Activated CD4-positive, alpha-beta memory T cell treated with anti-CD3 and anti-CD28 coated beads for 36 hours (primary cell): ENCODE measurements at places on chromosomes 5 and 9. TPM values are rescaled to one million over a fixed set of nuclear protein-coding genes. Genes with fewer than 3 reads are reported as not detected.

DNA sequence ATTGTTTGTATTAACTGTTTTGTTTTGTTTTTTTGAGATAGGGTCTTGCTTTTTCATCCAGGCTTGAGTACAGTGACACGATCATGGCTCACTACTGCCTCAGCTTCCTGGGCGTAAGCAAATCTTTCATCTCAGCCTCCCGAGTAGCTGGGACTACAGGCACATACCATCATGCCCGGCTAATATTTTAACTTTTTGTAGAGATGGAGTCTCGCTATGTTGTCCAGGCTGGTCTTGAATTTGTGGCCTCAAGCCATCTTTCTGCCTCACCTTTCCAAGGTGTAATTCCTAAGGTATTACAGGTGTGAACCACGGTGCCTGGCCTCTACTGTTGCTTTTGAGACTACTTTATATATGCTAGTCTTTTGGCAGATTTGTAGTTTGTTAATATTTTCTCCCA lies 8.4 kb downstream of the RCL1 start:
- DNase-seq, result no peak
- H3K27me3 ChIP-seq, result no peaks in the 10 kb centered on the region
- H3K27ac ChIP-seq, result no peak overlapping the region
- H3K36me3 ChIP-seq, result peaks cover 18% of the 10 kb centered on the region
- H3K4me3 ChIP-seq, result no peak overlapping the region

GRCh38 chr9:2681981-2682380 lies 35.3 kb upstream of the KCNV2 start:
- H3K4me3 ChIP-seq, result no peak overlapping the region
- no peaks in the 10 kb centered on the region for H3K4me1 ChIP-seq
- no peak for DNase-seq
- H3K27me3 ChIP-seq, result peaks cover 3% of the 10 kb centered on the region

DNA sequence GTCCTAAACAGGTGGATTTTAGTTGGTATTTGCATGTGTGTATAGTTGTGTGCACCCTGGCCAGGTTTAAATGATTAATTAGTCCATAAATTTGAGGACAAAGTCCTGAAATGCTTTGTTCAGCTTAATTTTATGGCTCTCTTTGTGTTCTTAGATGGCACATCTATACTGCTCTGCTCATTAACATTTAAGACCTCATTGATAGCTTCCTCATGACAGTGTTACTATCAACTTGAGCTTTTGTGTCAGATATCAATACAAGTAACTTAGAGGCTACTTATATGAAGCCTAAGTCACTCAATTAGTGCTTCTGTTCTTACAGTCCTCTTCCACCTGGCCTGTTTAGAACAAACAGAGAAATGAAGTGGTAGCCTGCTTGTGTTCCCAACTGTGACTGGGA lies 240.9 kb downstream of the TRPM3 start:
- no peak for DNase-seq
- H3K27ac ChIP-seq, result no peak overlapping the region

- peaks cover 44% of the 10 kb centered on the region for H3K36me3 ChIP-seq
- no peak overlapping the region for H3K4me3 ChIP-seq
- no peak overlapping the region for H3K27ac ChIP-seq
- peaks cover 47% of the 10 kb centered on the region for H3K4me1 ChIP-seq
- DNase-seq, result no peak
Measured at GRCh38 chr9:70263421-70263820, 4.6 kb downstream of the SMC5 start.

GRCh38 chr5:68122439-68123328 lies 92.9 kb upstream of the PIK3R1 start:
- no peak for DNase-seq
- H3K36me3 ChIP-seq, result no peaks in the 10 kb centered on the region
- peaks cover 20% of the 10 kb centered on the region for H3K4me1 ChIP-seq
- peaks cover 2% of the 10 kb centered on the region for H3K27me3 ChIP-seq
- no peak overlapping the region for H3K27ac ChIP-seq

GRCh38 chr5:81023261-81023970 lies 63.3 kb downstream of the RASGRF2 start:
- peaks cover 66% of the 10 kb centered on the region for H3K4me1 ChIP-seq
- no peak overlapping the region for H3K4me3 ChIP-seq
- H3K36me3 ChIP-seq, result no peaks in the 10 kb centered on the region
- H3K27ac ChIP-seq, result no peak overlapping the region
- DNase-seq, result no peak

- no peaks in the 10 kb centered on the region for H3K4me1 ChIP-seq
- H3K4me3 ChIP-seq, result no peak overlapping the region
- no peak overlapping the region for H3K27ac ChIP-seq
- peaks cover 1% of the 10 kb centered on the region for H3K27me3 ChIP-seq
- H3K36me3 ChIP-seq, result no peaks in the 10 kb centered on the region
Measured at GRCh38 chr9:116309900-116310611, 156.5 kb downstream of the PAPPA start.

DNA sequence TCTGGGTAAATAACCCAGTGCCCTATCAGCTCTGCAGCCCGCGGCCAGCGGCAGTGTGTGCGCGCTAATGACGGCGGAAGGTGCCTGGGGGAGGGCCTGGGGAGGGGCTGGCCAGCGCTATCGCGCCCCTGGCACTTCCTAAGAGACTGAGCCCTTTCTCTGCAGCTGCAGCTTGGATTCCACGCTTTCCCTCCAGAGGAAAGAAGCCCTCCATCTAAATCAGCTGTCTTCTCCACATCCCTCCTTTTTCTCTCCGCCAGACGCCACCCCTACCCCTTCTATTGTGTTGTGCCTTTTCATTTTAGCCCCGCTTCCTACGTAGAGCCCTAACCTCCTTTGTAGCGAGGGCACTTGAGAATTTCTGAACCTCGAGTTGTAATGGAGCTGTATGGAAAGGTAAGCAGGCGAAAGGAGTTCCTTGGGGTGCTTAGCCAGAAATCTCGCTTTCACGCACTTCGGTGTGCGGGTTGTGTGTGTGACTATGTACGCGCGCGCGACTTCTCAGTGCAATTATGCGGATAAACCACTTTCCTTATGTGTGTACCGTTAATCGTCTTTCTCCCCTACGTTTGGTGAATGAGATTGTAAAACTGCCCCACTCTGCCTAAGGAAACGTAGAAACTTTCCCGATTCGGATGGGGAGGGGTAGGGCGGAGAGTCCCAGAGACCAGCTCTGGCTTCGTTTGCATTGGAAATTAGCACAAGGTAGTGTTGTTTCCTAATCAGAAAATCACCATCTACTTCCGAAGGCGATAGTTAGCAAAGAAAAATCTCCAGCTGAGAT lies 664 bp upstream of the RAB3C start:
- no peaks in the 10 kb centered on the region for H3K36me3 ChIP-seq
- H3K4me1 ChIP-seq, result peaks cover 19% of the 10 kb centered on the region
- peaks cover 38% of the 10 kb centered on the region for H3K27me3 ChIP-seq
- peak overlapping the region; percentile 66 for H3K4me3 ChIP-seq

- H3K27me3 ChIP-seq, result no peaks in the 10 kb centered on the region
- peaks cover 2% of the 10 kb centered on the region for H3K36me3 ChIP-seq
- no peak overlapping the region for H3K27ac ChIP-seq
- H3K4me1 ChIP-seq, result peaks cover 3% of the 10 kb centered on the region
- peak; percentile 10 for DNase-seq
Measured at GRCh38 chr5:109191153-109191558, 218.6 kb downstream of the PJA2 start.

- H3K27me3 ChIP-seq, result no peaks in the 10 kb centered on the region
- no peak for DNase-seq
- H3K36me3 ChIP-seq, result no peaks in the 10 kb centered on the region
- no peak overlapping the region for H3K27ac ChIP-seq
- no peaks in the 10 kb centered on the region for H3K4me1 ChIP-seq
Measured at GRCh38 chr5:117624201-117624600, 1049.6 kb upstream of the SEMA6A start.

- no peak overlapping the region for H3K27ac ChIP-seq
- H3K4me1 ChIP-seq, result no peaks in the 10 kb centered on the region
- H3K4me3 ChIP-seq, result no peak overlapping the region
- no peaks in the 10 kb centered on the region for H3K27me3 ChIP-seq
Measured at GRCh38 chr9:2674141-2674824, 43.0 kb upstream of the KCNV2 start.

DNA sequence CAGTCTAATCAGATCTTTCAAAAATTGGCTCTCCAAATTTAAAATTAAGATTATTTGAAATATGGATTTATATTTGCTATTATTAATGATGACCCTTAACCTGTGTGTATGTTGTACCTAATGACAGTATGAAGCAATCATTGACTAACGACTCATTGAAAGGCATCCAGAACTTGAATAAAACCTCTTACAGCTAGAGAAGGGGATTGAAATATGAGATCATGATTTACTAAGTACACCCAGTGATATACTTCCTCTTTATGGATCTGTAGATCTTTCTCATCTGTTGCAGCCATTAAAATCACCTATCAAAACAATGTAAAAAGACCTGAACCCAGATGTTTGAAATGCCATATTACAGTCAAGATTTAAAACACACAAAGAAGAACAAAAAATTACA lies 126.5 kb downstream of the RPS23 start:
- H3K27ac ChIP-seq, result no peak overlapping the region
- no peaks in the 10 kb centered on the region for H3K27me3 ChIP-seq
- DNase-seq, result no peak
- H3K4me3 ChIP-seq, result no peak overlapping the region
- H3K4me1 ChIP-seq, result no peaks in the 10 kb centered on the region

GRCh38 chr9:61666849-61667371 lies 477.1 kb downstream of the SPATA31A7 start:
- H3K4me3 ChIP-seq, result no peak overlapping the region
- H3K27me3 ChIP-seq, result no peaks in the 10 kb centered on the region
- H3K4me1 ChIP-seq, result no peaks in the 10 kb centered on the region
- H3K36me3 ChIP-seq, result peaks cover 6% of the 10 kb centered on the region

DNA sequence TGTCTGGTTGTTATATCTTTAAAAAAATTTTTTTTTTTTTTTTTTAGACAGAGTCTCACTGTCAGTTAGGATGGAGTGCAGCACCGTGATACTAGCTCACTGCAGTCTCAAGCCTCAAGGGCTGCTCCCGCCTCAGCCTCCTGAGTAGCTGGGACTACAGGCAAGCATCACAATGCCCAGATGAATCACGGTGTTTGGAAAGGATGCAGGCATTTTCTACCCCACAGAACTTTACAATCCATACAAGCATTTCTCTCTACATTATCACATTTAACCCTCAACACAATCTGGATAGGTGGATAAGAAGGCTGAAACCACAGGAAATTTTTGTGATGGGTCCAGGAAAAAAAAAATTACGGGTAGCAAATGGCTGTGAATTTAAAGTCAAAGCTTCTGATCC lies 5.8 kb upstream of the PCA3 start:
- no peak overlapping the region for H3K4me3 ChIP-seq
- no peaks in the 10 kb centered on the region for H3K4me1 ChIP-seq
- no peak for DNase-seq
- H3K27me3 ChIP-seq, result peaks cover 6% of the 10 kb centered on the region
- H3K36me3 ChIP-seq, result no peaks in the 10 kb centered on the region
- H3K27ac ChIP-seq, result no peak overlapping the region

DNA sequence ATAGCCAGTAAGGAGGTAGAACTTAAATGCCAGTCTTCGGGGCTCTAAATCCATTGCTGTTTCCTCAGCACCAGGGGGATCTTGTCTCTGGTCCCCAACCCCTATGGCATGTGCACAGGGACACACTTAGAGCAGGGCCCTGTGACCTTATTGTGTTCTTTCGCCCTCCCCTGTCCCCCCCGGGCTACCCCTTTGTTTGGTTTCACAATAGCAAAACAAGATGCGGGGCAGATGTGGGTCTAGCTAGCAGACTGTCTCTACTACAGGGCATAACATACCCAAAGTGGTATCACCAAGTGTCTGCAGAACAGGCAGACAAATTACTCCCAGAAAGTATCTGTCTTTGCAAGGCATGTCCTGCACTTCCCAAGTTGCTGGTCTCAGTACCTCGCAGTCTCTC lies 2.1 kb downstream of the FBLL1 start:
- no peak for DNase-seq
- peaks cover 10% of the 10 kb centered on the region for H3K4me1 ChIP-seq
- H3K4me3 ChIP-seq, result no peak overlapping the region
- no peak overlapping the region for H3K27ac ChIP-seq
- H3K36me3 ChIP-seq, result peaks cover 11% of the 10 kb centered on the region

DNA sequence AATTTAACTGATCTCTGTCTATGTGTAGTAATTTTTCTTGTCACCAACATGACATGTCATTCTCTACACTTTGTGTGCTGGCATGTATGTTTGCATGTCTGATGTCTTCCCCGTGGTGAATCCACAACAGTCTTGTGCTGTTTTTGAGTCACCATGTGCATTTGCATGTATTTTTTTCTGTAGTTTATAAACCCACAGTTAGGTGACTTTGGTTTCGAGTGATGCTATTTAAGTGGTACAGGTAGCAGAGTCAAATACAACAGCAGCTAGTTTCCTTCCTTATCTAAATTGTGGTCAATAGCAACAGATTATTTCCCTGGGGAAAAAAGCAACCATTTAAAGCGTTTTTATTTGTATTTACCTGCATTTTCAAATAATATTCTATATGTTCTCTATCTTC lies 89.9 kb upstream of the FSD1L start:
- H3K4me1 ChIP-seq, result peaks cover 13% of the 10 kb centered on the region
- H3K36me3 ChIP-seq, result peaks cover 8% of the 10 kb centered on the region
- no peak overlapping the region for H3K4me3 ChIP-seq
- no peak for DNase-seq
- no peaks in the 10 kb centered on the region for H3K27me3 ChIP-seq

GRCh38 chr9:90870621-90871326 lies 69.2 kb downstream of the SYK start:
- peak; percentile 41 for DNase-seq
- peaks cover 9% of the 10 kb centered on the region for H3K27me3 ChIP-seq
- H3K4me3 ChIP-seq, result no peak overlapping the region
- H3K4me1 ChIP-seq, result no peaks in the 10 kb centered on the region

GRCh38 chr9:109779711-109780452 lies at the start of gene PALM2AKAP2:
Gene PALM2AKAP2 (plus strand): TSS chr9:109780198. CDS start chr9:109780489, 291 bp downstream.
- no peak within 1 kb of the TSS for H3K4me3 ChIP-seq
- H3K27ac ChIP-seq, result no peak within 1 kb of the TSS
- peaks cover 15% of the 10 kb centered on the region for H3K27me3 ChIP-seq

Gene CEL
- 0.88 TPM for total RNA-seq

Gene GFPT2
- total RNA-seq, result 0.15 TPM

Gene CLIC3
- total RNA-seq, result 0.61 TPM

Gene NME5
- total RNA-seq, result not detected

Gene ESM1
- 0.45 TPM for total RNA-seq
